ENCODE measurements at places on chromosomes 6 and 20.

GRCh38 chr6:24899136-24899996, 36.4 kb downstream of the RIPOR2 start:
- DNase-seq = no peak

DNA sequence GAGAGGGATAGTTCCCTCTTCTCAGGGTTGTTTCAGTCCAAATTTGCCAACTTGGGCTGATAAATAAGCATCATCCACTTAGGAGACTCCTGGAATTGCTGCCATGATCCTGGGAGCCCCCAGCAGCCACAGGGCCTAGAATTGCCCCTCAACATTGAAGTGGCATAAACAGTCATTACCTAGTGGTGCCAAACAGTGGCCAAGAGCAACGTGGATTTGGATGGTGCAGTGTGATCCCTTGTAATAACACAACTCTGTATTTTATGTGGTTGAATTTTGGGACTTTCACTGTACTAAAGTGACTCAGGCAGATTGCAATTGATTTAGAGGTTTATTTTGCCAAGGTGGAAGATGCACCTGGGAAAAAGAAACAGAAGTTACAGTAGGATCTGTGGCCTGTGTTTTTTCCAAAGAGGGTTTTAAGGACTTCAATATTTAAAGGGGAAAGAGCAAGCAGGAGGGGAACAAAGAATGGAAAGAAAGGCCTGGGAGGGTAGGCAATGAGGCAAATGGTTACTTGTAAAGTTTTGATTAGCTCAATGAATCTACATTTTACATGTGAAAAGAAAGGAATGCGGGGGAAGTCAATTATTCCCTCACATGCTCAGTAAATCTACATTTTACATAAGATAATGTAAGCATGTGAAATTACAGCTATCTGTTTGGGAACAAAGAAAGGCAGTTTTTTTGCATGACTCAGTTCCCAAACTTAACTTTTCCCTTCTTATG, 168.0 kb upstream of the NOX3 start:
- DNase-seq = no peak

DNA sequence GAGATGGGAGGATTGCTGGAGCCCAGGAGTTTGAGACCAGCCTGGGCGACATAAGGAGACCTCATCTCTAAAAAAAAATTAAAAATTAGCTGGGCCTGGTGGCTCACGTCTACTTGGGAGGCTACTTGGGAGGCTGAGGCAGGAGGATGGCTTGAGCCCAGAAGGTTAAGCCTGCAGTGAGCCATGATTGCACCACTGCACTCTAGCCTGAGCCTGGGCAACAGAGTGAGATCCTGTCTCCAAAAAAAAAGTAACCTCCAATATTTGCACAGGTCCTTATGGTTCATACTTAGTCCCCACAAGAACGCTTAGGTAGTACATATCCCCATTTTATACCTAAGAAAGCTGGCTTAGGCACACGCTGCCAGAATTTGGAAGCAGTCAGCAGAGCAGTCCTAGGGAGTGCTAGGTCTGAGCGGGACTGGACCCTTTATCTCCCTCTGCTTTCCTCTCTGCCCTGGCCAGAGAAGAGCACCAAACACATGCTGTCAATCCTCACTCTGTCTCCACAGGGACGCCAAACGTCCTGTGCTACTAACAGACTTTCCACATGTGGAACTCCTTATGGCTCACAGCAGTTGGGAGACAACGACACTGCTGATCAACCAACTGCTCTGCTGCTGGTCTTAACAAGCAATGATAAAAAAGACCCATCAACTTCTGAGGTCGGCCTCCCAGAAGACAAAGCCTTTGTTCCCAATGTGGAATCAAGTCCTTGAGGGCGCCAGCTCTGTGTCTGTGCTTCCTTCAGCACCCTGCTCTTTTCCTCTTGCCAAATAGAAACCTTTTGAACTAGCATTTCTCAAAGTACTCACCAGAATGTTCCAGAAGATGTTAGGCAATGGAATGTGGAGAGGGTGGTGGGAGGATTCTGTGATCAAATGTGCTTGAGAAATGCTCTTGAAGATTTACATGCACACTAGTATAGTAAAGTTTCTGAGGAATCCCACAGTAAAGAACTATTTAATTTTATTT, 226.3 kb upstream of the DTNBP1 start:
- no peak for DNase-seq

GRCh38 chr6:149909701-149910470, 12.0 kb upstream of the RAET1E start:
- no peak for DNase-seq

DNA sequence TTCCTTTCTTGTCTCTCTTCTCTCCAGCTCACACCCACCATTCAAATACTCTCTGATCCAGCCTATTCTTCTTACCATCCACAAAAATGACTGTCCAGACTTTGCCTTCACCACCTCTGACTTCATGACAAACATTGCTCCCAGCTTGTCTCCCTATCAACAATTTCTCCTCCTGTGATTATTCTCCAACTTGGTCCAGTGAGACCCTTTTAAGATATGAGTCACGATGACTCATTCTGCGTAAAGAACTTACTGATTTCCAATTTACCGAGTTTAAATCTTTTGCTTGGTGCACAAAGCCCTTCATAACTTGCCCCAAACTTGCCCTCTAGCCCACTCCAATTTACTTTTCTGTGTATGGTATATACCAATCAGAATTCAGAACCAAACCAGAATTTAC, 833.2 kb downstream of the MAFB start:
- no peak for DNase-seq

- no peak for DNase-seq
These were observed 44.7 kb downstream of the BMP6 start for GRCh38 chr6:7770601-7771000.

- DNase-seq = no peak
These were observed 27.1 kb upstream of the FABP7 start for GRCh38 chr6:122752459-122752858.

DNA sequence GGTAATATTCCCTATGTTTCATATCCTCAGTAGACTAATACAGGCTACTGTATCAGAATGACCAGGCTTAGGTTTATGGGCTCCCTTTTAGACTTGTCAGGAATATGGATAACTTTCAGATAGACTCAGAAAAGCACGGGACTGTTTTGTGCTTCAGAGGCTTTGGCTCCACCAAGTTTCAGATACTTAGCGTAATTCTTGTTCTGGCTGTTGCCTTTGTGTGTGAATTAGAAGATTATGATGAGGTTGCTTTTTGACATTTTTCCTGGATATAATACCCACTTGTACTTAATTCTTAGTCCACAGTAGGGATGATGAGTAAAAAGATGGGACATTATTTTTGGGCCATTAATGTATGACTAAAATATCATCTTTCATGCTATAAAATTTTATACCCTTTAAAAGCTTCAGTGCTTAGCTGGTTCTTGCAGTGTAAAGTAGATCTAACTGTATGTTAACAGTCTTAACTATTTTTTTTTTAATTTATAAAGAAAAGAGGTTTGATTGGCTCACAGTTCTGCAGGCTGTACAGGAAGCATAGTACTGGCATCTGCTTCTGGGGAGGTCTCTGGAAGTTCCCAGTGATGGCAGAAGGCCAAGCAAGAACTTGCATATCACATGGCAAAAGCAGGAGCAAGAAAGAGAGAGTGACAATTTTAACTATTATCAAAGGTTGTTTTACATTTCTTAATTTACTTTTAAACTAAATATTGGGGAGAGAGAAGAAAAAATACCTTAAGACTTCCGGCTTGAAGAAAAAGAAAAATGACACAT, 120.7 kb downstream of the ZFAND3 start:
- no peak for DNase-seq

- no peak for DNase-seq
These were observed 163.3 kb upstream of the SNX9 start for GRCh38 chr6:157659536-157660271.

DNA sequence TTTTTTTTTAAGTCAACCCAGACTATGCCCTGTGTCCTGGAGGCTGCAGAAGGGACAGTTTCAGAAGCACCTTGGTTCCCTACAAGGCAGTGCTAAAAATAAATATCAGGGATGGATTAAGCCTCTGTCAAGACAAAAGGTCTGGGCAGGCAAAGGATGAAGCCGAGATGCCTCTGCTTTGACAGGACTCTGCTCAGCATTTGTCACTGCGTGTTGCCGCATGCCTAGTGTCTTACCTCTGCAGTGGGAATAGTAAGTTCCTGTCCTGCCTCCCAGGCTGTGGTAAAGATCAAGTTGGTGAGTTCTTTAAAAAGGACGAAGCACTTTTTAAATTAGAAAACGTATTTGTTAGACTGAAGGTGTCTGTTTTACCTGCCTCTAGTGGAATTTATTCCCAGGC, 15.1 kb downstream of the AAR2 start:
- no peak for DNase-seq

GRCh38 chr6:149065658-149066556, 251.6 kb upstream of the TAB2 start:
- DNase-seq = peak; percentile 22

- DNase-seq = peak; percentile 48
These were observed 38.2 kb downstream of the C6orf132 start for GRCh38 chr6:42104095-42104803.

- peak; percentile 44 for DNase-seq
These were observed 15.1 kb upstream of the PPP1R16B start for GRCh38 chr20:38790200-38791053.

DNA sequence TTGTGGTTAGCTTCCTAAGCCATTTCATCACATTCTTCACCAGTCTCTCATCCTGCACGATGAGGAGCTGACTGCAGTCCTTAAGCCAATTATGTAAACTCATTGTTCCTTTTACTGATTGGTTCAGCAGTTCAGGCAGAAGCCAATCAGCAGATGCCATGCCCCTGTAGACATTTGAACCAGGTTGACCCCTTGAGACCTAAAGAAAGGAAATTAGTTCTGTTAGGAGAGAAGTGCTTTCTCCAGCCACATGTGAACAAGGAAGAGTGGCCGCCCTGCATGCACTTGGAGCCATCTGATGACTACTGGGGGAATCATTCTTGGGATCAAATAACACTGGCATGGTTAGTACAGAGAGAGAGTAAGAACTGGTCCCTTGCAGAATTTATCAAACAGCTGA, 535.2 kb upstream of the ID4 start:
- no peak for DNase-seq

GRCh38 chr6:155949256-155949655, 493.6 kb upstream of the NOX3 start:
- no peak for DNase-seq

GRCh38 chr6:127073222-127073621, 45.2 kb upstream of the RSPO3 start:
- no peak for DNase-seq

- DNase-seq = no peak
These were observed 281.9 kb downstream of the EPM2A start for GRCh38 chr6:145453376-145453775.

DNA sequence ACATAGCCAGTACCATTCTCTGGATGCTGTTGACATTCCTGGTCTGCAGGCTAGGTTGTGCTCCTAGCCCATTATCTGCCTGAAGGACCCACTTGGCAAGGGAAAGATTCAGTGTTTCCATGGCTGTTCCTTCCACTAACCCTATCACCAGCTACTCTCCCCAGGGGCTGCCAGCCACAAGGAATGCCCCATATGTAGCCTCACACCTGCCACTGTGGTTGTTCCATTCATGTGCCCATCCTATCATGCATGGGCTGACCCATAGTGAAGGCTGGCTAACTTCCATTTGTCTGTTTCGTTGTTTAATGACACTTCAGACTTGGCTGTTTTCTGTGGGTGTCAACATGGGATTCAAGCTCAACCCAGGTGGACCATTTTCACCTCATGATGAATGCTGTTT, 25.6 kb upstream of the HLA-A start:
- DNase-seq = no peak

DNA sequence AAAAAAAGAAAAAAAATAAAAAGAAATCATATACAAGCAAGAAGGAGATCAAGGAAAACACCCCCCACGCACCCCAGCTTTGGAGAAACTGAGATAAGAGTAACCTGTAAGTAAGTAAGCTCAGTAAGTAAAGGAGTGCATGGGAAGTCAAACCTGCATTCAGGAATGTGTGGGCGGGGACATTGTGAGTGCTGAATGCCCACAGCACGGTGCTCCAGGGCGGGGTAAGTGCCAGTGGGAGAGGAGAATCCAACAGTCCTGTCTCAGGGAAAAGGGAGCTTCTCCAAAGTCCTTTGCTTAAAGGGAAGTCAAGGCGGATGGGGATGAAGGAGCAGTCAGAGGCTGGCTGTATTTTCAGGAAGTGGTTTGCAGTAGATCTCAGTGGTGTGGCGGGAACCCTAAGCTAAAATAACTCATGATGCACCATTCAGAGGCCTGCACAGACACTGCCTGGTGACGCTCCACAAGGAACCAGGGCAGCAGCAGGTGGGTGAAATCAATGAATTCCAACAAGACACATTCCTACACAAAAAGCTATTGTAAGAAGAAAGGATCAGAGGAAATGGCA, 368.0 kb downstream of the QKI start:
- no peak for DNase-seq

- no peak for DNase-seq
These were observed 1.2 kb upstream of the TMEM181 start for GRCh38 chr6:158558415-158559306.

DNA sequence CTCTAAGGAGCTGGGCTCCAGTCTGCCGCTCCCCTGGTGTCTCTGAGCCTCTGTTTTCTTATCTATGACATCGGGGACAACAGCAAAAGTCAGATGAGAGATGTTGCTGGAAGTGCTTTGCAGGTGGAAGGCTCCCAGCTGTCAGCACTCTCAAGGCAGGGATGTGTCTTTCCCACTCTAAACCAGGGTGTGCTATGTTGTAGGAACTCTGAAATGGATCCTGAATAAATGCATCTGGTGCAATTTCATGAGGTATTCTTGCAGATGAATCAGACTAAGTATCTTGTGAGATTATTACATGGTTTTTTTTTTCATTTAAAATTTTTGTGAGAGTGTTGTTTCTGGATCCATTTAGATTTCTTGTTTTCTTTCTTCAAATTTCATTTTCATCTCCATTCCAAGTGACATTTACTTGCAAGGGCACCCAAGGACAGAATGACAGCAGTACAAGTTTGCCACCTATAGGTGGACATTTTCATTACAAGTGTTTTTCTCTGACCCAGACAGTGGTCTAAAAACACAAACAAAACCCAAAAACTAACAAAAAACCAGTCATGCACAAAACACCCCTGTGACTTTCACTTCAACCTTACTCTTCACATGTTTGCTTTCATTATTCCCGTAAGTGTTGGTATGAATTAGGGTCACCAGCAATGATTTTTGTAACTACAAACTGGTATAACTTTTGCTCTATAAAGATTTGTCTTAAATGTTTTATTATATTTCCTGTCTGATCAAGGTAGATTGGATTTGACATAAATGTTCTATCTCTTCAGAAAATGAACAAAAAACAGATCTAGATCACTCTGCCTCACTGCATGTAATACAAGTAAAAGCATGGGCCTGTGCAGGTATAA, 14.7 kb upstream of the SIM1 start:
- no peak for DNase-seq

GRCh38 chr6:97305414-97306066, 22.5 kb upstream of the MMS22L start:
- no peak for DNase-seq

All from stimulated activated CD4-positive, alpha-beta T cell treated with anti-CD3 and anti-CD28 coated beads, Interleukin-2, amount 100 ng/mL, for 4 hours (primary cell).